CD4-positive, alpha-beta T cell treated with Interleukin-17A for 4 hours (primary cell): ENCODE measurements at places on chromosomes 12 and 14.
A peak's percentile ranks its signal among the peaks of the same experiment; 100 is the strongest.

DNA sequence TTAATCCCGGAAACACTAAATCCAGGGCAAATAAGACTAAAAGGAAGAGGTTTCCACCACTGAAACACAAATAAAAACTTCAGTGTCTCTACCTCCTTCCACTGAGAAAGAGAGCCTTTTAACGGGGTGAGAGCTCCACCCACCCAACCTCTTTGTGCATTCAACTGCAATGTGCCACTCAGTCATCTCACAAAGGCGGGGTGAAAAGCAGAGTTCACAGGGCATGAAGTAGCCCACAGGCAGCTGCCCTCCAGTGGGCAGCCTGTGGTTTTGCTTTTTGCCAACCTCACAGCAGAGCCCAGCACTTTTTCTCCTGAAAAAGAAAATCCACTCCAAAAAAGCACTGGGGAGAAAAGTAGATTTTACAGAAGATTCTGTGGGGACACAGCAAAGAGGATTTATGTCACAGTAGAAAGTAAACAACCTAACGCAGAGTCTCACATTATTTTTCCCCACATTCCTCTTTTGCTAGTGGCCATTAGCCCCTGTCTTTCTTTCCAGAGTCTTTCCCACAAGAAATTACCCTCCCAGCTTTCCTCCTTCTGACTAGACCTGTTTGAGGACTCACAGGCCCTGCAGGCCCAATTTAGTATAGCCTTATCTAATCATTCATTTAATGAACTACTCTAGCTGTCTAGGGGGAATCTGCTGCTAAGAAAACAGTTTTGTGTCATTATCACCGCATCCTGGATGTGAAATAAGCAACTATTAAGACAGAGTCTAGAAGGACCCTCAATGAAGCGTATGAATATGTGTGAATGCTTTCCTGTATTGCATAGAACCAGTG lies 753.8 kb upstream of the FOXG1 start:
- no peak for DNase-seq

DNA sequence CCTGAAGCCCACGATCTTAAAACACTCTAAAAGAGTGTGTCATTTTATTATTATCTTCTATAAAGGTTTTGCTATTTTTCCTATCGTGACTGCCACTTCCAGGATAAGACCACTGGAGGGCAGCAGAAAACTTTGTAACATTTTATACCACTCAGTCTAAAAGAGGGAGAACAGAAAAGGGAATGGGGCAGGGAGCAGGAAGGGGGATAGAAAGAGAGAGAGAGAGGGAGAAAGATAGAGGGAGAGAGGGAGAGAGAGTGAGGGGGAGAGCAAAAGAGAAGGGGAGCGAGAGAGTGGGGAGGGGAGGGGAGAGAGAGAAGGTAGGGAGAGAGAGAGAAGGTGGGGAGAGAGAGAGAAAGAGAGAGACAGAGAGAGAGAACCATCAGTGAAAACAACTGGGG lies 2.0 kb upstream of the ART4 start:
- peak; percentile 62 for DNase-seq

GRCh38 chr12:121138284-121138683 lies 5.6 kb downstream of the P2RX7 start:
- DNase-seq: no peak

DNA sequence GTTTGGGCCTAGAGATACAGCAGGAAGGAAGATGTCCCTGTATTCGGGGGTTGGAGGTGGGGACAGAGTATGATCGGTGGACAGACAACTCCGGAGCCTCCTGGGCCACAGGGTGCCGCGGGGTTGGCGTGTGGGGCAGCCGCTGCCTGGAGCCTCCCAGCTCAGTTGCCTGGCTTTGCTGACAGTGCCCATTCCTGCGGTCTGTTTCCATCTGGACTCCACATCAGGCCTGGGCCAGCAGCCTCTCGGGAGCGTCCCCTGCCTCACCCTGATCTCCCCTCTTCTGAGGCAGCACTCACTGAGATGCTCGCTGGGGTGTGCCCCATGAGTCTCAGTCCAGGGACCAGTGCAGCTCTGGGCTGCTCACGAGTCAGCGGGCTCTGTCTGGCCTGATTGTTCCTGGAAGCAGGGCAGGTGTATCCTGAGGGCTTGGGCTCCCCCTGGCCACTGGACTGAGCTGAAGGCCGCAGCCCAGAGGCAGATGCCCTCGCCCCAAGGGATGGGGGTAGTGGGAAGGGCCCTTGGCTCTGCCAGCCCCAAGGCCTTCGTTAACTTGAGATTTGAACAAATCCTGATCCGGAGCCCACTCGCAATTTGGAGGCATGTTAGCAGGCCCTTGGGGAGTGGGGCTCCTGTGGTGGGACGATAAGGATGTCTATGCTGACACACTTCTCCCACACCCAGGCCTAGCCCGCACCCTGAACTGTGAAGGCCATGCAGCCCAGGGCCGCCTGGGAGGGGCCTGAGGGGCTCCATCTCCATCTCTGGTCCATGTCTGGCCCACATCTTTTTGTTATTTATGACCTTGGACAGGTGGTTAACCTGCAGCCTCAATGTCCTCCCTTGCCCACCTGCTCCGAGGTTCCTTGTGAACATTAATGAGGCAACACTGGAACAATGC lies 7.5 kb downstream of the HIP1R start:
- no peak for DNase-seq

DNA sequence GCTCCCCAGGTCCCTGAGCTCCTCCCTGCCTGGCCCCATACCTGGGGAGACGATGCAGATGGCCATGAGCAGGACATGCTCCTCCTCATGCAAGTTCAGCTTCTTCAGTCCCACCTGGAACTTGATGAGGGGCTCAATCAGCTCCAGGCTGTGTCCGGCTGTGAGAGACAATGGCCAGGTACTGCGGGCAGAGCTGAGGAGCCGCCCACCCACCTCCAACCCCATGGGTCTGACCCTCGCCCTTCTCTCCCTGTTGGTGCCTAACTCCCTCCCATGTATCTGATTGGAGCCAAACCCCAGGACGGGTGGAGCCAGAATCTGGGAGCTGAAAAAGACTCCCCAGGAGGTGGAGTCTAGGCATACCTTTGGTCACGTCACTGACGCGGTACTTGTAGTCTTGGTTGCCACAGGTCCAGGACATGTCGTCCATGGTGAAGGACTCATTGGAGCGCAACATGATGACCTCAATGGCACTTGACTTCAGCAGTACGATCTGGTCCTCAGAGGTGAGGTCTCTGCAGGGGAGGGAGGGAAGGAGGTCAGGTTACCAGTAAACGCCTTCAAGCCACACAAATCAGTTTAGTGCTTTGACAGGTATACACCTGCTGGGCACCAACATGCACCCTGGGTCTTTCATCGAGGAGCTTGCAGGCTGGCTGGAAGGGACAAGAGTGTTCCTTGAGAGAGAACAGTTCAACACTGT lies 26.7 kb upstream of the HDAC7 start:
- DNase-seq: no peak

GRCh38 chr14:73468828-73469375 lies 10.6 kb upstream of the NUMB start:
- no peak for DNase-seq

DNA sequence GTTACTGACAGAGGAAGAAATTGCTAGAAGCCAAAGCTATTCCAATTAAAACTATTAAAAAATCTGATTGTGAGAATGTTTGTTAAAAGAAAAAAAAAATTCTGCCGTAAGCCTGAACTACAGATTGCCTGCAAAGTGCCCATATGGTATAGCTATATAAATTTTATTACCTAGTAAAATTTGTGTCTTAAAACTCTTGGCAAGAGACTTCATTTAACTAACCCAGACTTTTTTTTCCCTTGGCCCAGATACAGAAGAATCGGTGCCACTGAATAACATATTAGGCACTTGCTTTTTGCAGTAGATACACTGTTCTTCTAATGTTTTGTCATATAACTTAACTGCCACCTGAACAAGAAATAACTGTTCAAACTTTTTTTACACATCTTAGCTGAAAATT lies 125.5 kb downstream of the RPS29 start:
- DNase-seq: no peak

DNA sequence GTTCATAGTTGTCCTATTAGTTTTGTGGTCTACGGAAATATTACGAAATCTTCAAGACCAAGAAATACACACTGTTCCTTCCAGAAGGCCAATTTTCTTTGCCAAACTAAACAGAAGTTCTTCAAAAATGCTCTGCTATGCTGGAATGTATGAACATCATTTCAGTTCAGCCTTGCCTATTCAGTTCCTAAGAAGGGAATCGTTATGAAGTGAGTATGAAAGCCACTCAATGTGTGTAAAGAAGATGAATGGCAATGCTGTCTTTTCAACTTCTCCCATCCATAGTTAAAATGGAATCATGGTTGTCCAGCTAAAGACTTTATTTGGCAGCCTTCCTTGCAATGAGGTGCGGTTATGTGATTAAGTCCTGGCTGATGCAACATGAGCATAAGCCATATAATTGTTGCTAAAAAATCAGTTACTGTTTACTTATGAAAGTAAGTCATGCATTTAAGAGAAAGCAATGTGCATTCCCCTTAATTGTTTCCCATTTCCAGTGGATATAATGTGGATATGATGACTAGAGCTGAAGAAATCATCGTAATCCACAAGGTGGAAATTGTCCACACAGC lies 73.8 kb upstream of the PTPRR start:
- DNase-seq: no peak

- DNase-seq: peak; percentile 41
These were observed 3.2 kb upstream of the ZNF839 start for GRCh38 chr14:102316338-102316742.

DNA sequence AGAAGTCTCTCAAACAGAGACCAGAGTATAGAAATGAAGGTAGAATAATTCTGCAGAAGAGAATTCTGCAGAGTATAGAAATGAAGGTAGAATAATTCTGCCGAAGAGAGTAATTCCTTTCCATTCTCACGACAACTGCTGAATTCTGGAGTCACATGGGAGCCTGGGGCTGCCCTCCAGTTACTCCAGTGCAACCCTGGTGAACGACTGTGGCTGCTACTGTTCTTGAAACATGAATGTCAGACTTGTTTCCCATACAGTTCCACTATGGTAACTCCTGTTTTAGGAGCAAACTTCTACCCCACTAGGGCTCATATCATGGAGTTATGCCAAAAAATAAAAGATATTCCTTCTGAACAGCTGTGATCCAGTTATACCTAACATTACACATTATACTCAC lies 164.4 kb downstream of the KICS2 start:
- DNase-seq: no peak

DNA sequence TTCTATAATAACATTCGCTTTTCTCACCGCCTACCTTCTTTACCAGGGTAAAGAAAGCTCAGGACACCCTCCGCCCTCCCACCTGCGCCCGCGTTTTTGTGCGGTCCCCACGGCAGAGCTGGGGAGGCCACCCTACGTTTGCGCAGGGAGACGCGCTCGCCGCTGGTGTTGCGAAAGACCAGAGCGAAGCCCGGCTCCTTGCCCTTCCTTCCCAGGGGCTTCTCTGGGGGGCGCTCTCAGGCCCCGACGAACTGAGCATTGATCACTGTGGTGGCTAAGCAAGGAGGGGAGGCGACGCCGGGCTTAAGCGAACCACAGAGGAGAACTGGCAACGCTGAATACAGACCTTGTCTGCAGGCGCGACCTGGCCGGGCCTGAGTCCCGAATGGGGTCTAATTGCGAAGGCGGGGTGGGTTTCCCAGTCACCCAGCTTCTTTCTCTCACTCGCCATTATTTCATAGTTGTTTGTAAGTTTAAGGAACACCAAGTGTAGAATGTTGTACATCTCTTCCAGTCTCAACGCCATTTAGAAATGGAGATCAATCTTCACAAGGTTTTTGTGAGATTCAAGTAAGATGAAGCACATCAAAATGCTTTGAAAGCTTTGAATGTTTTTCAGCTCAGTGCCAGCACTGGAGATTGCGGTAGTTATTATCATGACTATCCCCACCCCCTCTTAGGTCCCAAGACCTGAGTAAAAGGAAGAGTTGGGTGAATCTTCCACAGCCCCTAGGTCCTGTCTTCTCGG lies 1.7 kb upstream of the NKX2-1 start:
- no peak for DNase-seq

DNA sequence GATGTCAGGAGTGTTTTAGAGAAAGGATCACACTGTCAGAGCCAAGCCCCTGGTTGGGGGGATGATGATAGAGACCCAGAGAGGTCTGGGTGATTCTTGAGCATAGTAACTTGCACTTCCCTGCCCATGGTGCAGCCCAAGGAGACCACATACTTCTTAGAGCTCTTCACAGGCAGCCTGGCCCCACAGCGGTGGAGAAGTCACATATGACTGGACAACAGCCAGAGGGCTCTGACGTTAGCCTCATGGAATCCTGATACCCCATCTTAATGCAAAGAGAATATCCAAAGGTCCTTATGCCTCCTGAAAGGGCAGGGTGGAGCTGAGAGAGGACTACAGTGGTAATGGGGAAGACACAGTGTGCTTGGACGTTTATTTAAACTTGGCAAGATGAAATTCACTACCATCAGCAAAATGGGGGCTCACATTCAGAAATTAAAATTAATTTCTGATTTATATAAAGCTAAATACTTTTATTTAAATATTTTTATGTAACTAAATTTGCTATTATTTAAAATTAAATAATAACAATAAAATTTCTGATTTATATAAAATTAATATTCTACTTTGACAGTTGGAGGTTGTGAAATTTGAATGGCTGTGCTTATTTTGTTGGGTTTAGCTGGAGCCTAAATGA lies 131.3 kb downstream of the KTN1 start:
- no peak for DNase-seq

- no peak for DNase-seq
These were observed 34.3 kb downstream of the TBC1D15 start for GRCh38 chr12:71873821-71874220.

DNA sequence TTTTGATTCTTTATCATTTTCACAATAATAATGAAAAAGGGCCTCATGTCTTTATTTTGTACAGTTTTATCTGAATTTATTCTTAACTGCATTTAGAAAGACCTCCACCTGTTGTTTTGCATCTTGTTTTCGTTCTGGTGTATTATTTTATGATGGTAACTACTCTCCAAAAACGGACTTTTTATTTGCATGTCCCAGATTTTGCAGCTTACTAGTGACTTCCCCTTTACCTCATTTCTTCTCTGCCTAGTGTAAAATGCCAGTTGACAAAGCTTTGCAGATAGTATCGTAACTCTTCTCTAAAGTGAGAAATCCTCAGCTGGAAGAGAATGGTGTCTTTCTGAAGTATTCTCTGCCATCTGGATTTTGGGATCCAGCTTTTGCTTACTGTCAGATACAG lies 17.2 kb downstream of the PEX5 start:
- DNase-seq: no peak

GRCh38 chr12:81809829-81810595 lies 50.9 kb upstream of the PPFIA2 start:
- DNase-seq: no peak

DNA sequence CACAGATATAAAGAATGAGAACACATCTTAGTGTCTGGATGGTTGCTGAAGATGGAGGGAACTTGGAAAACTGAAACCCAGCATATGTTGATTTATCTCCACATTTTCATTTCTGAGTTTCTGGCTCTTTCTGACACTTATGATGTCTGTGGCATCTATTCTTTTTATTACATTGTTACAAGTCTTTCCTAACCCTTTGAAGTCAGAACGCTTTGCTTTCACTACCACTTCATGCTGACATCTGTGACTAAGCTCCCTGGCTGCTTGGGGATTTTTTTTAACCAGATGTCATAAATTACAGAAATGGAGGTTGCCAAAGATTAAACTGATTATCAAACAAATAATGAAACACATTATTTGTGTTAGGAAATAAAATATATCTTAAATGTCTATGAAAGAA lies 188.7 kb downstream of the KITLG start:
- no peak for DNase-seq

- DNase-seq: no peak
These were observed 15.0 kb upstream of the FOXG1 start for GRCh38 chr14:28751467-28752058.

- DNase-seq: no peak
These were observed 391.0 kb upstream of the SYT1 start for GRCh38 chr12:78473561-78473960.
